Retina (tissue), 1 donor: ENCODE measurements at places on chromosomes 2 and 18.

DNA sequence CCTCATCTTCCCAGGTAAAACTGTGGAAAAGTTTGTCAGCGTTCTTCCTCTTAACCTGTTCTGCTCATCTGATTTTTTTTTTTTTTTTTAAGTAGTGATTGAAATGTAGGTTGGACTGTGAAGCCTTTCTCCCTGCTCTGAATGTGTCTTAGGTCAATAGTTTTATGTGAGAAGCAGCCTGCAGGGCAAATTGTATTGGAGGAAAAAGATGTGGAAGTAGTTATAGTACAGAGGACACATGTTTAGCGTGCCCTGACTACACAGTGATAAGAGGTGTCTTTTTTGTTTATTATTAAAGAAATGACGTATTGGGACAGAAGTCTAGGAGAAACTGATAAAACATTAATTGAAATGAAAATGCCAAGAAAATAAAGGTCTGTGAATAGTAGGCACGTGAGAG is 1.5 kb downstream of the MTA3 start:
- no peak for DNase-seq

GRCh38 chr18:42025491-42025890 is 70.5 kb downstream of the PIK3C3 start:
- no peak for DNase-seq

GRCh38 chr18:13572721-13573120 is 153.6 kb downstream of the FAM210A start:
- DNase-seq: no peak

DNA sequence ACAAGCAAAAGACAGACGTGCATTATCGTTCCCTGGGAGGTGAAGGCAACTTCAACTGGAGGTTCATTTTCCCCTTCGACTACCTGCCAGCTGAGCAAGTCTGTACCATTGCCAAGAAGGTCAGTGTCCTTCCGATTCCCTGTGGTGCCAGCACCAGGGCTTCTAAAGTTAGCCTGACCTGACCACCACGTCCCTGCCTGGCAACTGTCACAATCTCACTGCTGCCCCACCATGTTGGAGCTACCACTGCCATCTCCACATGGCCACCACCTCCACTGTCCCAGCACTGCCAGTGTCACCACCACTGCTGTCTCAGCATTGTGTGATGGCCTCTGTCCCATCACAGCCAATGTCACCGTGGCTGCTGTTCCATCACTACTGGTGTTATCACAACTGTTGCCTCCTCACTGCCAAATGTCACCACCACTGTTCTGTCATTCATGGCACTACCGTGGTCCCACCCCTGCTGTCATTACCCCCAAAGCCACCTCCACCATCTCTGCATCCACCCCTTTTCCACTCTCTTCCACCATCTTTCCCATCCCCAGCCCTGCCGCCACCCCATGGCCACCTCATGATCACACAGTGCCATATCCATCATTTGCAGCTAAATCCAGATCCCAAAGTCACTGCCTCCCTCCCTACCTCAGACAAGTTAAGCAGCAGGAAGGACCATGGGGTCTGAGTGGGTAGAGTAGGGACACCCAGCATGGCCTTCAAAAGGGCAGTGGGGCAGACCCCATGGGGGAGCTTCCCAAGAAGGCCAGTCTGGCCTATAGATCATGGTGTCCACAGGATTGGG is 216.5 kb downstream of the DYSF start:
- DNase-seq: no peak

GRCh38 chr2:175560521-175561169 is 379.1 kb upstream of the ATP5MC3 start:
- peak; percentile 30 for DNase-seq

GRCh38 chr18:42798606-42799170 is 316.8 kb downstream of the RIT2 start:
- DNase-seq: peak; percentile 33

- DNase-seq: no peak
Observed at GRCh38 chr2:178491612-178492011, 11.4 kb downstream of the PLEKHA3 start.

DNA sequence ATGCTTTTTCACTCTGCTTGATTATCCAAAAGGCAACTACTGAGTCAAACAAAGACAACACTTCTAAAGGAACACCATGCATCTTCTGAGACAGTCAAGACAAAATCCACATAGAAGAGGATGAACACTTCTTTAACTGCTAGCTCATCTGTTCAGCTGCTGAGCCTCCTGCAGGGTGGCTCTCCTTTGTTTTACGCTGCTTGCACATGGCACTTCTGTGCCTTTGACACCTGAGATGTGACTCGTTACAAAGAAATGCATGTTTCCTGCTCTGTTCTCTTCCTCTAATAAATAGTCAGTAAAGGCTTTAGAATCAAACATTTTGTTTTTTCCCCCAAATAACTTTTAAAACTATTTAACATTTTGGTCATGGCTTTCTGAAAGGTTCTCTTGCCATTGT is 1129.4 kb downstream of the TDRD15 start:
- no peak for DNase-seq
